ENCODE measurements at places on chromosomes 16 and 17.

DNA sequence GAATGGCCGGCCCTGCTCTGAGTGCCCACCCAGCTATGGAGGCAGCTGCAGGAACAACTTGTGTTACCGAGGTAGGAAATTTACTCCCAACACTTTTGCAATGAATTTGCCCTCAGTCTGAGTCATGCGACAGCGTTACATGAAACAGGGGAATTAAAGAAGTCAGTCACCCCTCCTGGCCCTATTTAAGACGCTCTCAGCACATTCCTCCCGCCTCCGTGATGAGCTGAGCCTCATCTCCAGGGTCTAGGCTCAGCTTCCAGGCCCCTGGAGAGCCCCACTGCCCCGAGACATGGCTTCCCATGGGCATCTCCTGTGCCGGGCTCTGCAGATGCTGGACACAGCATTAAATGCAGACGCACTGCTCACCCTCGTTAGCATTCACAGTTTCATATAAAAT lies 35.0 kb downstream of the CRISPLD2 start:
- DNase-seq = no peak

DNA sequence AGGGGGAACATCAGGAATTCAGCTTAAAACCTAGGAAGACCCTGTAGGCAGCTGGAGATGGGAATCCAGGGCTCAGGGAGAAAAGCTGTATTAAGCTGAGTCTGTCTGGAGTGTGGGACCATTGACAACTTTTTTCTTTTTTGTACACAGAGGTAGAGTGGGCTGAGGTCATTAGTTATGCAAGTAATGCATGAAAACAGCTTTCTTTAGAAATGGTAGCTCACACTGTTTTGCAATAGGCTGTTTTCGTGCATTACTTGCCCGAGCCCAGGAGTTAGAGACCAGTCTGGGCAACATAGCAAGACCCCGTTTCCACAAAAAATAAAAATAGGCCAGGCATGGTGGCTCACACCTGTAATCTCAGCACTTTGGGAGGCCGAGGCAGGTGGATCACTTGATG lies 46.5 kb downstream of the KATNIP start:
- no peak for DNase-seq

- DNase-seq = no peak
These were observed 28.2 kb downstream of the ZNF652 start for GRCh38 chr17:49333804-49334203.

DNA sequence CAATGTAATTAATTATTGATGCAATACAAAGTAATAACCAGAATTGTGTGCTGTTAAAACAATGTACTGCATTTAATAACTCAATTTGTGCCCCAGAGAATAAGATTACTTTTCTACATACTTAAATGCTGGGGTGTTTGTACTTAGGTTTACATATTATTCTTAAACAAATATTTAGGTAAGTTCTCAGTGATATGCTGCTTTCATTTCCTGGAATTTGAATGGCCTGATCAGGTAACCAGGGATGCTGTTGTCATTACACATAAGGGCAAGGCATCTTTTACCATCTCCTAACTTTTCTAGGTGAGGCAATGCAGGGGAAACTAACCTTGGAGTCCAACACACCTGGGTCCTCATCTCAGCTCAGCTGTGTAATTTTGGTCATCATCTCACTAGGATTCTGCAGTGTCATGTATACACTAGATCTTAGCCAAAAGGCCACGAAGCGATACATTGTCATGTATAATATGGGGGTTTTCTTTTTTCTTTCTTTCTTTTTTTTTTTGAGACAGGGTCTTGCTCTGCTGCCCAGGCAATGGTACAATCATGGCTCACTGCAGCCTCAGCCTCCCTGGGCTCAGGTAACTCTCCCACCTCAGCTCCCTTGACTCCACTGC lies 45.2 kb downstream of the MYO1D start:
- DNase-seq = no peak

- peak; percentile 63 for DNase-seq
These were observed 24.8 kb upstream of the MAP3K14 start for GRCh38 chr17:45341533-45342158.

DNA sequence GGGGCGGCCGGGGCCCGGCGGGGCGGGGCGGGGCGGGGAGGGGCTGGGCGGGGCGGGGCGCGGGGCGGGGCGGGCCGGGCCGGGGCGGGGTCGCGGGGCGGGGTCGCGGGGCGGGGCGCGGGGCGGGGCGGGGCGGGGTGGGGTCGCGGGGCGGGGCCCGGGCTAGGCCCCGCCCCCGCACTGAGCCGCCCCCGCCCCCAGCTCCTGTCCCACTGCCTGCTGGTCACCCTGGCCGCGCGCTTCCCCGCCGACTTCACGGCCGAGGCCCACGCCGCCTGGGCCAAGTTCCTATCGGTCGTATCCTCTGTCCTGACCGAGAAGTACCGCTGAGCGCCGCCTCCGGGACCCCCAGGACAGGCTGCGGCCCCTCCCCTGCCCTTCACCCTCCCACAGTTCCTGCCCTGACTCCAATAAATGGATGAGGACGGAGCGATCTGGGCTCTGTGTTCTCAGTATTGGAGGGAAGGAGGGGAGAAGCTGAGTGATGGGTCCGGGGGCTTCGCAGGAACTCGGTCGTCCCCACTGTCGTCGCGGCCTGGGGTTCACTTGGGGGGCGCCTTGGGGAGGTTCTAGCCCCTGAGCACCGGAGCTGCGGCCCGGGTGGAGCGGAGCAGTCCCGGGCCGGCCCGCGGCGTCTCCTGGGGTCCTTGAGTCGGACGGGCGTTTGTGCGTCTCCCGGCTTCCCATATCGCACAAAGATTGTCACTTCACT lies 795 bp upstream of the HBM start:
- DNase-seq = peak; percentile 78
